Activated CD4-positive, alpha-beta T cell treated with anti-CD3 and anti-CD28 coated beads, Interleukin-10, Interleukin-2, amounts not matched to agents 100 ng/mL and 50 ng/mL, durations not matched to agents 16 hours and 8 hours (primary cell): ENCODE measurements at places on chromosomes 4 and X.
A peak's percentile ranks its signal among the peaks of the same experiment; 100 is the strongest.

DNA sequence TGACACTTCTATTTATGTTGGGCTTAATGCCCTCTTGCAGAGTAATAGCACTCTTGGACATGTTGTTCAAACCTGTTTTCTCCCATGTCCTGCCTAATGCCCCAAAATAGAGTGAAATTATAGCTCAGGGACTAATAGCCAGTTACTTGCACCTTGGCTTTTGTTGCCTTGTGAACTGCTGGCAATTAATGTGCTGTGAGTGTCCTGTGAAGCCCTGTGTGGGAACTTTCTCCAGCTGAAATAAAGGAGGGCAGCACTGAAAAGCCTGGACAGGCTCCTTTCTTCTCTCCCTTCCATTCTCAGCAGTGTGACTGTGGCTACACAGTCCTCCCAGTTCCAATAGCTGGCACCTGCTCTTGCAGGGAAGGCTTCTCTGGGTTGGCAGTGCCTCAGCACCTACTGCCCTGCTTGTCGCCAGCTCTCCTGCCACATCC, 72.4 kb downstream of the DCLK2 start:
- DNase-seq = no peak

DNA sequence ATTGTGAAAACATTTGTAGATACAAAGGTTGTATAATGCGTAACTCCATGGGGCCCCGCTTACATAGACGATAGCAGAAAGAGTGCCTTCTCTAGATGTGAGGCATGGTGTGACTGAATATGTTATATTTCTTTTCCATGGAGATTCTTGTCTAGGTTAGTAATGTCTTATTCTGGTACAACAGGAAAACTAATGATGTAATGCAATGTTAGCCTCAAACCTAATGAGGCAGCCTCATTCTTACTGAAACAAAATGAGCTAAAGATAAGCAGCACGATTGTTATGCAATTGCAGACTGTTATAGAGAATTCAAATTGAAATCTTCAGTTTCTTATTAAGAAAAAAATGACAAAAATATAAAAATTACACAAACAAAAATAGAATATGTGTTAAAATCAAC, 171.1 kb upstream of the ANKRD50 start:
- DNase-seq = no peak

DNA sequence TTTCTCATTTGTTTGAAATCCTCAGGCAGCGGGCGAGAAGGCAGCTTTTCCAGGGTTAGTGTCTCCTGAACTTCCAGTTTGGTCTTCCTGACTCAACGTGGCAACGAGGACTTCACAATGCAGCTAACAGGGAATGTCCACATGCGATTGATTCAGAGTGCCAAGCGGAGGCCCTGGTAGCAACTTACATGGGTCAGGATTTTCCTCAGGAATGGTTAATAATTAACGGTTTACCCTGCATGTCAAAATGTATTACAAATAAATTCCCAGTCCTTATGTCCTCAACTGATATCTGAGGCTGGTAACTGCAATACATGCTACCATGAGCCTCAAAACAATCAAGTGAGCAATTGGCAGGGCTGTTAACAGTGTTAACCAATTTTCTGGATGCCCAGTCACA, 67.2 kb downstream of the MAP3K15 start:
- no peak for DNase-seq

GRCh38 chr4:129344058-129344457, 248.1 kb downstream of the C4orf33 start:
- DNase-seq = peak; percentile 22

DNA sequence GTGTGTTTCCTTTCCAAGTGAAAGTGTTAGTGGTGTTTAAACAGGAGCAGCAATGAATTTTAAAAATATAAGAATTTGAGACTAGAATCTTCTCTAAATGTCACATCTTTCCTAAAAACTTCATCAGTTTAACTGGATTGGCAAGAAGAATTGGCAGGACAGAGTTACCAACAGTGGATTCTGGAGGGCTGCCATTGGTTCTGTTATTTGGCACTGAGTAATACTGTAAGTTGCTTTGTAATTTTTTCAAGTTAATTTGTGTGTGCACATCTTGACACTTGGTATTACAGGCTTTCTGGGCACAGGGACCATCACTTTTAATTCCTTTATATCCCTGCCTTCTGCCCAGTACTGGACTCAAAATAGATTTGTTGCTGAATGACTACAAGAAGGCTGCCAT, 4.5 kb upstream of the GPRIN3 start:
- DNase-seq = no peak

GRCh38 chrX:125895518-125895917, 270.6 kb downstream of the DCAF12L2 start:
- DNase-seq = no peak

GRCh38 chr4:96558466-96558865, 718.6 kb downstream of the PDHA2 start:
- no peak for DNase-seq

GRCh38 chr4:139241086-139241783, 38.8 kb downstream of the MGARP start:
- DNase-seq = no peak

DNA sequence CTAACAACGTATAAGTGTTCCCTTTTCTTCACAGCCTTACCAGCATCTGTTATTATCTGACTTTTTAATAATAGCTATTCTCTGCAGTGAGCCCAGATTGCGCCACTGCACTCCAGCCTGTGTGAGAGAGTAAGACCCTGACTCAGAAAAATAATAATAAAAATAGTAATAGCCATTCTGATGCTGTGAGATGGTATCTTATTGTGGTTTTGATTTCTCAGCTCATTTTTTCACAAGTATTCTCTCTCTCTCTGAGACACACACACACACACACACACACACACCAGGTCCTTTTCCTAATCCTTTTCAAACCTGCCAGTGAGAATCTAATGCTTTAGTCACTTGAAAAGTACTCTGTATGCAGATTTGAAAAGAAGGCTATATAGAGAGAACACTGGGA, 89.8 kb downstream of the CHIC2 start:
- DNase-seq = no peak
